ENCODE measurements at places on chromosomes 4 and X. TPM values are rescaled to one million over a fixed set of nuclear protein-coding genes. Genes with fewer than 3 reads are reported as not detected.

Gene NSUN7
- not detected for total RNA-seq

Gene SETD7
- total RNA-seq = 22.8 TPM

Gene CYLC1
- total RNA-seq = not detected

Gene GPR82
- 0.34 TPM for total RNA-seq

Gene IRS4
- not detected for total RNA-seq

Gene KCND1
- total RNA-seq = 1.1 TPM

Gene PCDH7
- not detected for total RNA-seq

Gene RGN
- total RNA-seq = not detected

Gene NDUFA1
- total RNA-seq = 104 TPM

Gene CXCL3
- total RNA-seq = not detected

Gene DCLK2
- not detected for total RNA-seq

Gene NALF2
- 0.31 TPM for total RNA-seq
